ENCODE measurements at places on chromosomes 11 and 22.

- DNase-seq: no peak
Observed at GRCh38 chr11:128021349-128022006, 565.9 kb downstream of the ETS1 start.

GRCh38 chr11:19394525-19395016 is 153.8 kb upstream of the E2F8 start:
- no peak for DNase-seq

DNA sequence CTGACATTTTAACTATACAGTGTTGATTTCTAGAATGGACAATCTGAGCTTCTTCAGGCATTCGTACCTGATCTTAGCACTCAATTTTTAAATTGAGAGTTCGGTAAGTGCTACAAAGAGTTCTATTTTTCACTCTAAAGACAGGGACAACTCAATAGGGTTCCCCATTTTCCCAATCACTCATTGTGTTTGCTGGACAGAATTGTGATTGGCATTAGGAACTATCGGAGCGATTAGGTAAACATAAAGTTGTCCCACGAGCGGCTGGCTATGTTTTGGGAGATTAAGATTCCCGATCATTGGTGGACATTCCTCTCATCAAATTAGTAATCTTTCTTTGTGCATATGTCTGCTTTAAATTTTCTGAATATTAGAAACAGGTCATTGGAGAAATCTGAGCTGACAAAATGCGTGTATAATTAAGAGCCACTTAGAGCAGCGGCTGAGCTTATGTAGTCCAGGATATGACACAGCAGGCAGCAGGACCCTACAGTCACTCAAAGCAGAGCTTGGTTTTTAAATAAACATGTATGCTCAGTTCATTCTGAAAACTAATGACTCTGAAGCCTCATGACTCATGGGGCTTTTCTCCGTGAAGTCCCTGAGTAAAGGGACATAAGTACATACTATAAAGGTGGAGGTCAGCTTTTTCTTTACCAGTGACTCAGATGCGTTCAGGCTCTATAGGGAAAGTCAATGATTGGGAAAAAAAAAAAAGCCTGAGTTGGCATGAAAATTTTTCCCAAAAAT is 109.4 kb downstream of the GRIA4 start:
- DNase-seq: no peak

GRCh38 chr11:12893787-12894672 is 115.1 kb upstream of the RASSF10 start:
- DNase-seq: peak; percentile 36

DNA sequence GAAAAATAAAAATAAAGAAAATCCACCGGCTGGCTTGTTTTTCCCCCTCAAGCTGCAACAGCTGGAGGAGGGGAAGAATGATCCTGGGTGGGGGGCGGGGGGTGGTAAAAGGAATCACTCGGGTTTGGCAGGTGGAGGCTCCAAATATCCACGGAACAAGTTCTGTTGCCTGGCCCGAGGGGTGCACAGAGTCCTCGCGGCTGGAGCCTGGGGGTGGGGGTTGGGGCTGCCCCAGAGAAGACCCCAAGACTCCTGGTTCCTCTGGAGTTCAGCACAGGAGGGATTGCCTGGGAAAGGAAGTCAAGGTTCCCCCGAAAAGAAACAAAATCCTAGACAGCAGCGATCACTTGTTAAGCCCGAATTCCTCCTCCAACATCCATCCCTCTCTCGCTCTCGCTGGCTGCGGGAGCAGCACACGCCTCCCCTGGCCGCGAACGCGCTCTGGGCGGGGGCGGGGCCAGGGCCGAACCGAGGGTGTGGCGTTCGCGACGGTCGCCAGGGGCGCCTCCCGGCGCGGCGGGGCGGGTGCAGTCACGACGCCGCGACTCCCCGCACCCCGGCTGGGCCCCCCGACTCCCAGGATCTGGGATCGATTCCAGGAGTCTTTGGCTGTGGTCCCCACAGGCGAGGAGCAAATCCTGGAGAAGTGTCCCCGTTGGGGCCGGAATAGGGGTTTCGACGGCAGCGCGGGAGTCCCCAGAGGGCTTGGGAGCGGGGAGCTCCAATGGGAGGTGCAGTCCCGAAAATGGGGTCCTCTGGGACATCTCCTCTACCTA is at the start of gene KCNA4:
Gene KCNA4 (minus strand): TSS at position 443 of the 776 bp plus-strand sequence. CDS start 4,352 bp downstream, outside the sequence.
- no peak for DNase-seq

GRCh38 chr11:83801799-83802198 is 515.6 kb upstream of the CCDC90B start:
- DNase-seq: no peak

DNA sequence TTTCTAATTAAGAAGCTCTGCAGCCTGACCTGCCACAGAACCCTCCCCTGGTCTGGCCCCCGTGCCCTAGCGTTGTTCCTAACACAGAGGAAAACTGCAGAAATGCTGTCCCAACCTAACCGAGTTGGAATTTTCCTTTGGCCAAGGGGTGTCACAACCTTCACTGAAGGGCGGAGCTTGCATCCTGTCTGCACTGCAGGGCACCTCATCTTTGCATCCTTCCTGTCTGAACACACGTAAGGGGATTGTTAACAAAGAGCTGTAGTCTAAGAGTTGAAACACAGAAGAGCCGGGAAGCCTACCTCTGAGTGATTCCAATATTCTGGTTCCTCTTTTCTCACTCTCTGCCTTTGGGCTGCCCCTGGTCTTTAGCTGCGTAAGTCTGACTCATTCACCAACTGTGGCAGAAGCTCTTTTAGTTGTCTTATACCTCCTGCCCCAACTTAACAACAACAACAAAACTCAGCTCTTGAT is 1.6 kb downstream of the DIXDC1 start:
- DNase-seq: no peak

DNA sequence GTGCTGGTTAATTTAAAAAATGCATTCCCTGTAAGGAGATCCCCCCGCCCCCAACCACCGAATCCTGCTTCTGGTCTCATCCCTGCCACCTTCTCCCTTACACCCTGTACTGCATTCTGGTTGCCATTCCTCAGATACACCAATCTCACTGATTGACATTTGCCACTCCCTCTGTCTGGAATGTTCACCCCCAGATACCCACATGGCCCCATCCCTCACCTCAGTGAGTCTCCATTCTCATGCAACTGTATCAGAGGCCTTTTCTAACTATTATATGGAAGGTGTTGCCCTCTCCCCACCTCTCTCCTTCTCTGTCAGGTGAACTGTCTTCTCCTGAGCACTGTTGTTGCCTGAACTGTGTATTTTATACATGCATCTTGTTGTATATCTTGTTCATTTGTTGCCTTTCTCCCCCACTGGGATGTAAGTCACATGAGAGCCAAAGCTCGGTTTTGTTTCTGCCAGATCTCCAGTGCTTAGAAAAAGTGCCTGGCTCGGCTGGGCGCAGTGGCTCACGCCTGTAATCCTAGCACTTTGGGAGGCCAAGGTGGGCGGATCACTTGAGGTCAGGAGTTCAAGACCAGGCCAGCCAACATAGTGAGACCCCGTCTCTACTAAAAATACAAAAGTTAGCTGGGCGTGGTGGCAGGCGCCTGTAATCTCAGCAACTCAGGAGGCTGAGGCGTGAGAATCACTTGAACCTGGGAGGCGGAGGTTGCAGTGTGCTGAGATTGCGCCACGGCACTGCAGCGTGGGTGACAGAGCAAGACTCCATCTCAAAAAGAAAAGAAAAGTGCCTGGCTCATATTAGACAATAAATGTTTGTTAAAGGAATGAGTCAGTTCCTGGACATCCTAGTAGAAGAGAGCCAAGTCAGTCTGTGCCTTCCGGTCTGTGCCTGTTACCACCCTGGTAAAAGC is 61.0 kb downstream of the TNRC6B start:
- DNase-seq: no peak

GRCh38 chr22:48663297-48663696 is 1164.4 kb downstream of the BRD1 start:
- no peak for DNase-seq

DNA sequence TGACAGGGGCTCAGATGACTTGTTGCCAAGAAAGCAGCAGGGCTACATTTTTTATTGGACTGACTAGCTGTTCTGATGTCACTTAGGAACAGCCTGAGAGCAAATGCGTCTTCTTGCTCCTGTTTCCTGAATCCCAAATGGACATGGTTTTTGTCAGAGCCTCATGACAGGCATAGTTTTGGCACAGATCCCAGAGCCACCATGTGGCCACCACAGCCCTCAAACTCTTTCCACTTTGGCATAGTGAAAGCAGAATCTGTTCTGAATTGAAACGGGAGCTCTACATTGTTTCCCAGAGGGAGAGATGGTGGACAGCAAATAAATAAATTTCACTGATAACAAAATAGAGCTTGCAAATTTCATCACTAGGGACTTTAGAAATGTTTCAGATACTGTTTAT is 222.2 kb downstream of the C11orf87 start:
- peak; percentile 85 for DNase-seq

DNA sequence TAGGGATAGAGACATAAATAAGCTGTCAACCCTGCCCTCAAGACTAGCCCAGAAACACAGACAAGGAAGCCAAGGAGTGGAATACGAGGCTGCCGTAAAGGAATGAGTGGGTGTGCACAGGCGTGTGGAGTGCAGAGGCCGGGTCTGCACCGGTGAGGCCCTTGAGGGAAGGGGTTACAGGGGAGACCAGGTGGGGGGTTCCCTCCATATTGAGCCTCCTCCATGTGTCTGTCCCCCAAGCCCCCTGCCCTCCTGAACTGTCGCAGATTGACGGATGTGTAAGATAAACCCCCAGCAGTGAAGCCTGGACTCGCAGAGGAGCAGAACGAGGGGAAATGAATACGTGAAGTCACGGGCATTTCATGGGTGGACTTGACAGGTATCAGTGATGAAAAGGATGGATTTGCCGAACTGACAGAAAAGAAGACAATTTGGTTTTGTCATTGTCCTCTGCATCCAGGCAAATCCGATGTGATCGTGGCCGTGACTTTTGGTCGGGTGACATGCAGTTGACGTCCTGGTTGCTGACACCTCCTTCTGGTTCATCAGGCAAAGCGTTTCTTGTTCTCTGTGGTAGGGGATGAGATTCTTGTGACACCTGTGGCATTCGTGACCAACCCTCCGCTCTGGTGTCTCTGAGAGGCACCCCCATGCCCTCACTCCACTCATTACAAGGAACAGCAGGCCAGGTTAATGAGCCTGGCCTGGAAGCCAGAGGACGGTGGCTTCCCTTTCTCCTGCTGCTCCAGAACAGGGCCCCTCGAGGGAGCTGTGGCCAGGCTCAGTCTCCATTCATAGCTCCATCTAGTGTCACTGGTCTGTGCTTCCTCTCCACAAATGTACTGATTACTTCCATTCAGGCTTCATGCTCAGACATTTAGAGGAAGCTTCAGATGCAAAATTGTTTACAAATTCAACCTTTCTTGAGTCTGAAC is 223.1 kb upstream of the B3GAT1 start:
- DNase-seq: peak; percentile 47

GRCh38 chr11:57668434-57668782 is 494 bp downstream of the ZDHHC5 start:
- no peak for DNase-seq

GRCh38 chr11:20088397-20089225 is 71.7 kb downstream of the DBX1 start:
- no peak for DNase-seq

- no peak for DNase-seq
Observed at GRCh38 chr11:70158201-70158600, 44.9 kb upstream of the FADD start.

DNA sequence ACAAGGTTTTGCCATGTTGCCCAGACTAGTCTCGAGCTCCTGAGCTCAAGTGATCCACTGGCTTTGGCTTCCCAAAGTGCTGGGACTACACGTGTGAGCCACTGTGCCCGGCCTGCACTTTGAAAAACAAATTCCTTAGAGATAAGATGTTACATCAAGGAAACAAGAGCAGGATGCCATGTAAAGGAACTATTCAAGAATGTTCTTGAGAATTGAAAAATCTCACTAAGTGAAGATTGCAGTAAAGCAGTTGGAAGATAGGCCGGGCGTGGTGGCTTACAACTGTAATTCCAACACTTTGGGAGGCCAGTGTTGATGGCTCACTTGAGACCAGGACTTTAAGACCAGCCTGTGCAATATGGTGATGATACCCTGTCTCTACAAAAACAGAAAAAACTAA is 88.1 kb downstream of the PACS1 start:
- no peak for DNase-seq

DNA sequence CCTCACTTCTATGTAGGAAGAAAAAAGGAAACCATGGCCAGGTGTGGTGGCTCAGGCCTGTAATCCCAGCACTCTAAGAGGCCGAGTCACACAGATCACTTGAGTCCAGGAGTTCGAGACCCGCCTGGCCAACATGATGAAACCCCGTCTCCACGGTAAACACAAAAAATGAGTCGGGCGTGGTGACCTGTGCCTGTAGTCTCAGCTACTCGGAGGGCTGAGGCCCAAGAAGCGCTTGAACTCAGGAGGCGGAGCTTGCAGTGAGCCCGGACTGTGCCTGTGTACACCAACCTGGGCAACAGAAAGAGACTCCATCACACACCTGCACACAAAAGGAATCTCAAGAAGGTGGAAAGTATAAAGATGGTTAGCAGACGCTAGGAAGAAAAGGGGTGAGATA is 17.7 kb downstream of the DEFB131B start:
- DNase-seq: no peak

DNA sequence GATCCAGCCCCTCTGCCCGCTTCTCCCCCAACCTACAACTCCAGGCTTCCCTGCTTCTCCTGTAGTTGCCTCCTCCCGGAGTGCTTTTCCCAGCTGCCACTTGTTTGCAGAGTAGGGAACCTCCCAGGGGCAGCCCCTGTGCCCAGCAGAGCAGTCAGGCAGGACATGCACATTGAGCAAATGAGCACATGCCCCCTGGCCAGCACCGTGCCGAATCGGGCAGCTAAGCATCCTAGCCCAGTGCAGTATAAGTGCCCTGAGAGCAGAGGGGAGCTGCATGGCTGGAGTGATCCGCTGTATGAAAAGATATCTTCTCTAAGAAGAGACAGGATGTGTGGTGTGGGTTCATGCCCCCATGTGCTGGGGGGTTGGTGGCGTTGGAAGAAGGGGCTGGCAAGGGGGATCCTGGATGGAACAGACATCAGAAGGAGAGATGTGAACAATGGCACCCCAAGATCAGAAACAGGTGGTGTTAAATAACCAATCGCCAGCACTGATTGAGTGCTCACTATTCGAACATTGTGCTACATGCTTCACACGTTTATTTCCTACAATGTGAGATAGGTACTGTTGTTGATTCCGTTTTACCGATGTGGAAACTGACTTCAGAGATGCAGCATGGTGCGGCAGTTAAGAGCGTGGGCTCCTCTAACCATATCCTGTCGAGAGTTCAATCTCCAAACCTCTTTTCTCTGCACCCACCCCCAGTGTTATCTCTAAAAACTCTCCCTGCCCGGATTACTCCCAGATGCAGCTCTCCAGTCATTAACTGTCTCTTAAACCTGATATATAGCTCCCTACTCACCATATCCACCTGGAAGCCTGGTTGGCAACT is 1.2 kb downstream of the AIP start:
- no peak for DNase-seq

Measured in globus pallidus (tissue), 1 donor.